ENCODE measurements at places on chromosomes 3 and 15. TPM values are rescaled to one million over a fixed set of nuclear protein-coding genes. Genes with fewer than 3 reads are reported as not detected.
A peak's percentile ranks its signal among the peaks of the same experiment; 100 is the strongest.

DNA sequence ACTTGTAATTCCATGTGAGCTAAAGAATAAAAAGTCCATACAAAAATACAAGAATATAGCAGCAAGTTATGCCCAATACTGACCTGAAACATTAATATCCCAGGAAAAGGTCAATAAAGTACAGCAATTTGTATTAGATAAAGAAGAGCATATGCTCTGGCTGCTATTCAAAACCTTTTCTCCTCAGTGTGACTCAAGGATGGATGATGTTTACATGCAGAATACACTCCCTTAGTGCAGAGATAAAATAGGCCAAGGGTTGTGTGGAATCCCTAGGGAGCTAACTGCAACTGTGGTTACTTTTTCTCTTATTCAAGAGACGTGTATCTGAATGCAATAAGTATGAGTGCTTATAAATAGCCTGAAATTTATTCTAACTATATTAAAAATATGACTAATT lies 78.7 kb downstream of the SLC9A9 start:
- H3K4me1 ChIP-seq, result no peaks in the 10 kb centered on the region
- no peaks in the 10 kb centered on the region for H3K36me3 ChIP-seq
- DNase-seq, result peak; percentile 57
- H3K27ac ChIP-seq, result no peak overlapping the region
- H3K27me3 ChIP-seq, result no peaks in the 10 kb centered on the region

DNA sequence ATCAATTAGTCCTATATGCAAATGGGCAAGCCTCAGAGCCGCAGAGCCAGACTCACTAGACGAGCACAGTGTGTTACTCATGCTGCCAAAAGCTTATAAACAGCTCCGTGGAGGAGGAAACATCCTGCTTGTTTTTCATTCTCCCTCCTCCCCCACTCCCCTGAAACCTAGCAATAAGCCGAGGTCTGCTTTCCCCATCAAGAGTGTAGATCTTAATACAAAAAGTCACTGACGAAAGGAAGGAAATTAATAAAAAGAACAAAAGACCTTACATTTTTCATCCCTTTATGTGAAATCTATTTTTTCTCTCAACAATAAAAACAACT lies 88.5 kb downstream of the XXYLT1 start:
- H3K36me3 ChIP-seq, result no peaks in the 10 kb centered on the region
- DNase-seq, result peak; percentile 81
- no peak overlapping the region for H3K27ac ChIP-seq
- H3K4me1 ChIP-seq, result peaks cover 22% of the 10 kb centered on the region
- H3K27me3 ChIP-seq, result no peaks in the 10 kb centered on the region

DNA sequence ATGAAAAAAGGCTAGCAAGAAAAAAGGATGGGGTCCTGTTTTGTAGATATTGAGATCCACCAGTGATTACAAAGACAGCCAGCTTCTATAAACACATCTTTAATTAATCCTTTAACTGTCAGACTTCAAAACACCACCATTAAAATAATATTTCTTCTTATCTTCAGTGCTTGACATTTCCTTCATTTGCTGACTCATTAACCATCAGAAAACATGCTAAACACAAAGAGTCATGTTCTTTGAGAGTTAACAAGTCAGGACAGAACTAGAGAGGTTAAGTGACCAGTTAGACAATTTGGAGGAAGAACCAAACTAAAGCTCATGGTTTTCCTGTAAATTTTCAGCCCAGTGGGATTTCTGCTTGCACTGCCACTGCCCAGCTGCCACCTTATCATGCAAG lies 111.4 kb downstream of the MEIS2 start:
- peaks cover 3% of the 10 kb centered on the region for H3K36me3 ChIP-seq
- no peak overlapping the region for H3K4me3 ChIP-seq
- peak; percentile 15 for DNase-seq
- H3K27ac ChIP-seq, result no peak overlapping the region

DNA sequence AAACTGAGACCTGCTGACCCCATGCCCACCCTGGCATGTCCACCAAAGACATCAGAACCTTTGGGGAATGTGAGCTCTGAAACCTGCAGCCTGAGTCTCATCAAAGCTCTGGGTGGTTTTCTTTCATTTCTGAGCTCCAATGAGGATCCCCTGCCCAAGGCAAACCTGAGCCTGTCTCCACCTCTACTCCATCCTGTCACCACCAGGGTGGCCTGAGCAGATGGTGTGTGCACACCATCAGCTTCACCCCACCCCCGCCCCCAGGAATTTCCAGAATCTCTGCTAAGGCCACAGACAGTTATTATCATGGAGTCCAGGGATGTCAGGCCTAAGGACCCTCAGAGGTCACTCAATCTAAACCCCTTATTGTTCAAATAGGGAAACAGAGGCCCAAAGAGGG lies 1.3 kb downstream of the XIRP1 start:
- H3K27ac ChIP-seq, result no peak overlapping the region
- H3K4me1 ChIP-seq, result peaks cover 9% of the 10 kb centered on the region
- H3K36me3 ChIP-seq, result no peaks in the 10 kb centered on the region
- no peak for DNase-seq

GRCh38 chr15:100572362-100572983 lies 29.5 kb downstream of the LINS1 start:
- peaks cover 8% of the 10 kb centered on the region for H3K36me3 ChIP-seq
- H3K27ac ChIP-seq, result no peak overlapping the region
- H3K4me3 ChIP-seq, result no peak overlapping the region
- H3K27me3 ChIP-seq, result no peaks in the 10 kb centered on the region
- 0 out of 2 replicates have a peak, but pooled peaks cover 2% of the 10 kb centered on the region for H3K4me1 ChIP-seq

- H3K36me3 ChIP-seq, result no peaks in the 10 kb centered on the region
- H3K4me1 ChIP-seq, result peaks cover 6% of the 10 kb centered on the region
- no peak overlapping the region for H3K4me3 ChIP-seq
- no peak overlapping the region for H3K27ac ChIP-seq
- no peaks in the 10 kb centered on the region for H3K27me3 ChIP-seq
Observed at GRCh38 chr3:37127340-37127739, 47.0 kb downstream of the LRRFIP2 start.

GRCh38 chr3:44343421-44343820 lies 4.9 kb downstream of the TCAIM start:
- H3K36me3 ChIP-seq, result no peaks in the 10 kb centered on the region
- DNase-seq, result no peak
- no peak overlapping the region for H3K4me3 ChIP-seq
- 0 out of 2 replicates have a peak, but pooled peaks cover 2% of the 10 kb centered on the region for H3K4me1 ChIP-seq
- no peaks in the 10 kb centered on the region for H3K27me3 ChIP-seq

DNA sequence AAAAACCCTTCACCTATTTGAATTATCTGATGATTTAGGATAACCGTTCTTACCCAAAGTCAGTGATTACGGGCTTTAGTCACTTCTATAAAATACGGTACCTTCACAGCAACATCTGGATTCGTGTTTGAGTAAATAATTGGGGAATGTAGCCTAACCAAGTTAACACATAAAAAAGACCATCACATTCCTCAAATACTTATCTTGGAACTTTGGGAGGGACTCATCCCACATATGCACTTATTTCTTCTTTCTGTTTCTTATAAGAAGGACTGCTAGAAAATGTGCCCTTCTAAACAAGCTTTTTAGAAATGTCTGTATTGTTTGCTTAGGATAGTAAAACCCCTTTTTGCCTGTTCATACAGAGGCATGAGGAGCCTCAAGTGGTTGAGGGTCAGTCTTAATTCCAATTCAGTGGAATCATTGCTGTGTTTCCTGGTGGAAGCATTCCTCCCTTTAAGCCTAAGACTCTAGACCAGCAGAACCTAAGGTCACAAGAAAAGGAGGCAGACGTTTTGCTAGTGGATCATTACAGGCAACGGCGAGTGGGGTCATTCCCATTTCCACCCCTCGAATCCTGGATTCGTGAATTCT lies 67.5 kb downstream of the TMEM44 start:
- H3K27me3 ChIP-seq, result no peaks in the 10 kb centered on the region
- peak; percentile 76 for DNase-seq
- H3K36me3 ChIP-seq, result no peaks in the 10 kb centered on the region
- peak overlapping the region; percentile 98 for H3K27ac ChIP-seq

GRCh38 chr3:40925231-40925630 lies 274.1 kb upstream of the CTNNB1 start:
- H3K4me1 ChIP-seq, result no peaks in the 10 kb centered on the region
- H3K4me3 ChIP-seq, result no peak overlapping the region
- H3K36me3 ChIP-seq, result no peaks in the 10 kb centered on the region

GRCh38 chr15:41952013-41952563 lies 20.3 kb downstream of the EHD4 start:
- peaks cover 7% of the 10 kb centered on the region for H3K36me3 ChIP-seq
- no peak overlapping the region for H3K4me3 ChIP-seq

DNA sequence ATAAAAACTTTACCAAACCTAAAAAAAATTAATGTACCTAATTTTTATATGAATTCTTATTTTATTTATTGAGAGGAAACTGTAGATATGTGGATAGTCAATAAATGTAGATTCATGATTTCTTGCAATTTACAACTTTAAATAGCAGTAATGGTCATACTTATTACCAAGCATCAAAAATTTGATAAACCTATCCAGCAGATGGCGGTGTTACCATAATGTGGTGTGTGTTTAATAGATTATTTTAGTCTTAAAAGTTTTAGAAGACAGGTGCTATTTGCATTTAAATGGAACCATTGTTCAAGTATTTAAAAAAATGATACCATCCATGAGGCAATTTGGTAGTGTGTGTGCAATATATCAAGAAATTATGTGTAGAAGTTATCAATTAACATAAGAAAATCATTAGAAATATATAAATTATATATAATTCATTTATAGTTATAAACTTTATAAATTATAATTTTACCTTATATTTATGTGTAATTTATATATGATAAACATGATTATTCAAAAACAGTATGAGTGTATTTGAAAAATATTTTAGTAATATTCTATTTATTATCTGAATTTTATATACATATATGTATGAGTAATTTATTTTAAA lies 176.0 kb upstream of the BCHE start:
- no peak overlapping the region for H3K4me3 ChIP-seq
- DNase-seq, result peak; percentile 37
- H3K36me3 ChIP-seq, result no peaks in the 10 kb centered on the region
- H3K27ac ChIP-seq, result no peak overlapping the region
- no peaks in the 10 kb centered on the region for H3K27me3 ChIP-seq

- H3K4me1 ChIP-seq, result no peaks in the 10 kb centered on the region
- H3K27ac ChIP-seq, result no peak overlapping the region
- DNase-seq, result peak; percentile 6
- no peaks in the 10 kb centered on the region for H3K36me3 ChIP-seq
- no peak overlapping the region for H3K4me3 ChIP-seq
Observed at GRCh38 chr3:141830508-141830907, 45.9 kb upstream of the ATP1B3 start.

RYR3 gene
- 0.18 TPM for total RNA-seq

MAGEL2 gene
- under 0.01 TPM for total RNA-seq

HTR3E gene
- not detected for total RNA-seq

ARID3B gene
- total RNA-seq, result 2.5 TPM

GUCA1C gene
- total RNA-seq, result not detected

ZCWPW2 gene
- 0.56 TPM for total RNA-seq

CAPN3 gene
- under 0.01 TPM for total RNA-seq

BFSP2 gene
- total RNA-seq, result not detected
